ENCODE measurements at places on chromosomes 13 and 19.
A peak's percentile ranks its signal among the peaks of the same experiment; 100 is the strongest.

DNA sequence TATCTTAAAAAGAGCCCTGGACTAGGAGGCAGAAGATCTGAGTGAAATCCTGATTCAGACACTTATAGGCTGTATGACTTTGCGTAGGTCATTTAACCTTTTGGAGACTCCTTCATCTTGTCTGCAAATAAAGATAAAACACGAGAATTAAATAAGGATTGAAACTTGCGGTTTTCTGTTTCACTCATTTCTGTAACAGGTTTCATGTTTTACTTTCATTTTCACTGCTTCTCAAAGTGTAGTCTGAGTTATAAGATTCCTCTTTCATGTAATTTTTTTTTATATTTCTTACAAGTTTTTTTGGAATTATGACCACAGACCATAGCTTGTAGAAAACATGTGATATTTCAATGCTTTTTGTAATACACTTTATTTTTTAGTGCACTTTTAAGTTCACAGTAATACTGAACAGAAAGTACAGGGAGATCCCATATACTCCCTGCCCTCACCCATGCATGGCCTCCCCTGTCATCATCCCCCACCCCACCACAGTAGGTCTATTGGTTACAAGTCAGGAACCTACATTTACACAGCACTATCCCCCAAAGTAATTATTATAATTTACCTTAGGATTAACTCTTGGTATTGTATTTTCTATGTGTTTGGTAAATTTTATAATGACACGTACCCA is 174.6 kb downstream of the ITGBL1 start:
- no peak for DNase-seq

- no peak for DNase-seq
Observed at GRCh38 chr19:45895519-45895972, 6.9 kb downstream of the MYPOP start.

GRCh38 chr13:46951516-46951915 is 54.7 kb upstream of the HTR2A start:
- DNase-seq = no peak

DNA sequence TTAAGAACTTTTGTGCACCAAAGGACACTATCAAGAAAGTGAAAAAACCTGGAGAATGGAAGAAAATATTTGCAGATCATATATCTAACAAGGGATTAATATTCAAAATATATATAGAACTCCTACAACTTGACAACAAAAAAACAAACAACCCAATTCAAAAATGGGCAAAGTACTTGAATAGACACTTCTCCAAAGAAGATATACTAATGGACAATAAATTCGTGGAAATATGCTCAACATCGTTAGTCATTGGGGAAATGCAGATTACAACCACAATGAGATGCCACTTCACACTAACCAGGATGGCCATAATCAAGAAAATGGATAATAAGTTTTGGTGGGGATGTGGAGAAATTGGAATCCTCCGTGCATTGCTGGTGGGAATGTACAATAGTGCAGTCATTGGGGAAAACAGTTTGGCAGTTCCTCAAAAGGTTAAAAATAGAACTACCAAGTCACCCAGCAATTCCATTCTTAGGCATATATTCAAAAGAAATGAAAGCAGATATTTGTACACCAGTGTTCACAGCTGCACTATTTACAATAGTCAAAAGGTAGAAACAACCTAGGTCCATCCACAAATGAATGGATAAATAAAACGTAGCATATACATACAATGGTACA is 2.2 kb upstream of the LSR start:
- DNase-seq = no peak

GRCh38 chr13:114046431-114046975 is 72.6 kb upstream of the C13orf46 start:
- DNase-seq = no peak

DNA sequence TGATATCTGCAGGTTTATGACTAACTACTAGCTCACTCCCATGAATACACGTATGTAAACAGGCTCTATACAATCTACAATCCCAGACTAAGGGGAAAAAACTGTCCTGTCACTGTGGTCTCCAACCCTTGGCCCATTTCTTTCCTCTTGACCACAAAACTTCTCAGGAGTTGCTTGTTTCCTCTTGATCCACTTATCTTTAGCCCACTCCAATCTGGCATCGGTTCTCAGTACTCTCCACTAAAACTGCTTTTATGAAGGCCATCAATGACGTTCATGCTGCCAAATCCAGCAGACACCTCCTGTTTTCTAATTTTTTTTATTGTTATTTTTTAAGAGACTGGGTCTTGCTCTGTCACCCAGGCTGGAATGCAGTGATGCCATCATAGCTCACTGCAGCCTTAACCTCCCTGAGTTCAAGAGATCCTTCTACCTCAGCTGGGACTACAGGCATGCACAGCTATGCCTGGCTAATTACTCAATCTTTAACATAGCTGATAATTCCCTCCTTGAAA is 31.9 kb upstream of the USPL1 start:
- DNase-seq = peak; percentile 66

DNA sequence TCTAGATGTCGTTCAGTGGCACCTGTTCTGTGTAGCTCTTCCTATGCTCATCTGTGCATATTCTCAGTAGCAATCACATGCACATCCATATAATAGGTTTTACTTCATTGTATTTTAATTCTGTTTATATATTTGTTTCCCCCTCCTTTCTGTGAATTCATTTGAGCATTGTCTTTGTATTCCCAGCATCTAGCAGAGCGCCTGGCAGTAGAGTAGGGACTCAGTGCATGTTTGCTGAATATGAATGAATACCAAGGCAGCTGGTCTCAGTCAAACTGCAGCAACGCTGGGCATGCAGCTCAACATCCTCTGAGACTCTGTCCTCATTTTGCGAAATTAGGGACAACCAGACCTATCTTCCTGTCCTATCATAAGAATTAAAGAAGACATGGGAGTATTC is 330.1 kb downstream of the SPRY2 start:
- no peak for DNase-seq

DNA sequence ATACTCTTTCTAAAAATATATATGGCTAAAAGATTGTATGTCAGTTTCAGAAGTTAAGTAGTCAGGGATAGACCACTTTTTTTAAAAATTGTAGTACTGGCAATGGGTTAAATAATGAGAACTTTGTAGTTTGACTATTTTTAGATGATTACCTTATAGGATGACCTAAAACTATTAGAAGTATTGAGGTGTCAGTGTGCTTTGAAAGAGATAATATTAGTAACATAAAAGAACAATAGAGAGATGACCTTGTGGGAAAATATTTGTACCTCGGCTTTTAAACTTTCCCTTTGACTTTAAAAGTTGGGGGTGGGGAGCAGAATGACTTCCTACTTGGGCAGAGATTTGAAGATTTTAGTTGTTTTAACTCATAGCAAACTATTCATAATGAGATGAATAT is 48.3 kb downstream of the SLAIN1 start:
- DNase-seq = no peak

- no peak for DNase-seq
Observed at GRCh38 chr19:40224342-40225150, 1.9 kb downstream of the CCNP start.

DNA sequence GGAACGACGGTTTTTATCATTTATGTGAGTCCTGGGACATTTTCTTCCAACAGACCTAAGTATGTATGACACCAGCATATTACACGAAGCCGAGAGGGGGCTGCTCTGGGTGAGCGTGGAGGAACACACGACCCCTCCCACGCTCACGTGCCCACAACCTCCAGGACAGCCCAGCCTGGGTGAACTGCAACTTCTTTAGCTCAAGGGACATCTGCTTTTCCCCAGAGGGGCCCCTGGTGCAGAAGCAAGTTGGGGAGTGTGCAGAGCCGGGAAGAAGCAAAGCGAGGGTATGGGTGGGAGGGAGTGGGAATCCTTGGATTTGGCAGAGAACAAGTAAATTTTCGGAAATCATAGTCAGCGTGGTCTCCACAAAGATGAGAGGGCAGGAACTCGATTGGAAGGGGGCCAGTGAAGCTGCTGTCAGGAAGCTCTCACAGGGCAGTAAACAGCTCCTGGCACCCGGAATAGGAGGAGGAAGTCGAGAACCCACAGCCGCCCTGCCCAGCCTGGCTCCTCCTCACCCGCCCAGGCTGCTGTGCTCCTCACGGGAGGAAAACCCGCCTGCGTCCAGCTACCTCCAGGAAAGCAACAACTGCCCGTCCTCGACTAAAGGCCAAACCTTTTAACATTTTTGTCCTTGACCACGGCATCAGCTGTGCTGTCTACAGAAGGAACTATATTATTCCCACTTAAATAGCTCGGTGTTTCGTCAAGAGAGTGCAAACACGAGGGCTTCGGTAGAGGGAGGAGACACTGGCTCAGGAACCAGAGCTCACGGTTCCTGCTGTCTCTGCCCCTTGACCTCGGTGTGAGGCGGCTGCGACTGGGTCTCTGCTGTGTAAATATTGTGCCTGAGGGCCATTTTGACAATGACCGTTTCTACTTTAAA is 17.2 kb upstream of the CFAP97D2 start:
- no peak for DNase-seq

GRCh38 chr19:36668646-36669045 is 2.0 kb upstream of the ZNF461 start:
- no peak for DNase-seq

DNA sequence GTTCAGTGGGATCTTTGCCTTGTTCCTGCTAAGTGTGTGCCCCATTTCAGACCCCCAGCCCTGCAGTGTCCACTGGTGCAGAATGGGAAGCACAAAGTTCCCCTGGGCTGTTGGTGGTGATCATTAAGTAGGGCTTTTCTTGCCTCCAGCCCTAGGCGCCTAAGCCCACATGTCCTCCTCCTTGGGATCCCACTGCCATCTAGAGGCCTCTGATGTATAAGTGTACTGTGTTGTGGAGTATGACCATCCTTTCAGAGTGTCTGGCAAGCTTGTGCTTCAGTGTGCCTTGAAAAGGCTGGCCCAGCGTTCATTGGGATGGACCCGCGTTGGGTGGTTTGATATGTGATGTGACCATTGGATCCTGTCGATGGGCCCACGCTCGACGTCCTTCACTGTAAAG is 71.2 kb downstream of the WASF3 start:
- DNase-seq = no peak

DNA sequence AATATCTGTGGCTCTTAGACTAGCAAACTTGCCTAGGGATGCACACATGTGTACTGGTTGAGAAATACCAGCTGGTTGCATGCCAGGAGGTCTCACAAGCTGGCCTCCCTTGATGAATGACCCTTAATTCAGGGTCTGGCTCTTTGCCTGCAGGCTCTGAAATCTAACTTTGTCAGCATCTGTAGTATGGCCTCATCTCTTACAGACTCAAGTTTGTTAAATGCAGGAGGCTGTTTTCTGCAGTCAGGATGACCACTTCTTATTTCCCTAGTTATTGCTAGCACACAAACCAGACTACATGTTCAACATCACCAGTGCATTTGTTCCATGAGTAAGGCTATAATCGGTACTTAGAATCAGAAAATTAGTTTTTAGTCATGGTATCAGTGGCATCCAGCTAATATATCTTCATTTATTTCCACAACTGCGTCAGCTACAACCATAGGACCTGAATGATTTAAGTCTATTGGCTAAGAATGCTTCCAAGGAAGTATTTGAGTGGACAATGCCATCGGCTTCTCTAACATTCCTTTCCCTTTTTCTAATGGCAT is 23.3 kb upstream of the POSTN start:
- peak; percentile 48 for DNase-seq

GRCh38 chr19:54335979-54336892 is 2.7 kb downstream of the LILRA4 start:
- DNase-seq = no peak

DNA sequence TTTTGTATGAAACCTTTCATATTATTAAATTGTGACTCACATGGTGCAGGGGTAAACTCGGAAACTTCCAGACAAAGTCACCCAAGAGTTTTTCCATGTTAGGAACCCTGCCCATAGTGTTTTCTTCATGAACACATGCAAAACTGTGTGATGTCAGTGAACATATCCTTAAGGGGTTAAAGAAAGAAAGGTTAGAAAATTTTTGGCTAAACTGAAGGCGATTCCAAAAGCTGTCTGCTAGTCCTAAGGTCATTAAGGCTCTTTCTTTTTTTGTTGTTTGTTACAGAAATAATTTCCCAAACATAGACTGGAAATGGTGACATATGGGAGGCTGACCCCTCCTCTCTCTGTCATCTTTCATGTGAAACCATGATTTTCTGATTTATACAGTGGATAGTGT is 271.9 kb downstream of the DNAJC15 start:
- DNase-seq = no peak

Data from astrocyte of the cerebellum (primary cell).